NCI-H69 (cell line): ENCODE measurements at places on chromosomes 7 and 10.

- no peak for DNase-seq
Observed at GRCh38 chr7:30924624-30925023, 13.0 kb downstream of the AQP1 start.

- no peak for DNase-seq
Observed at GRCh38 chr7:133698127-133698526, 429.0 kb upstream of the LRGUK start.

GRCh38 chr7:64883113-64883905 is 19.8 kb upstream of the ZNF273 start:
- DNase-seq, result no peak

DNA sequence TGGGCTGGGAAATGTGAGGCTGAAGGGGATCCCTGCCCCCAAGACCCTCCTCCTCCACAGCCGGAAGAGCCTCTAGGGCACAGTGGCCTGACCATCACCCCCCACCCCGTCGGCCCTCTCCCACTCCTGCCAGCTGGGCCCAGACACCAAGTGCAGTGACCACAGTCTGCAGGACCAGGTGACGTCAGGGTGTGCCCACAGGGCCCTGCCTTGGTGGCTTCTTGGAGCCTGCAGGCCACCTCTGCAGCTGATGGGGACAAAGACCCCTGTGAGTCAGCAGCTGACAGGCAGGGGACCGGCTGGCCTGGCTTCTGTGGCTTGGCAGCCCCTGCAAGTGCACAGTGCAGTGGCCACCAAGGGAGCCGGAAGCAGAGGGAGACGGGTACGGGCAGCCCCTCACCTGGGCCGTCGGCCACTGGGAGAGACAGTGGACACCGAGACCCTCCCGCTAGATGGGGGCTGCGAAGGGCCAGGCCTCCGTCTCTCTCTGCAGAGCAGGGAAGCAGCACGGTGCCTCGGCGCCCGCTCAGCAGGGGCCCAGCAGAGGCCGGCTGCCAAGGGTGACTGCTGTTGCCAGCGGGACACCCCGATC is 274.6 kb downstream of the ELFN1 start:
- DNase-seq, result no peak

DNA sequence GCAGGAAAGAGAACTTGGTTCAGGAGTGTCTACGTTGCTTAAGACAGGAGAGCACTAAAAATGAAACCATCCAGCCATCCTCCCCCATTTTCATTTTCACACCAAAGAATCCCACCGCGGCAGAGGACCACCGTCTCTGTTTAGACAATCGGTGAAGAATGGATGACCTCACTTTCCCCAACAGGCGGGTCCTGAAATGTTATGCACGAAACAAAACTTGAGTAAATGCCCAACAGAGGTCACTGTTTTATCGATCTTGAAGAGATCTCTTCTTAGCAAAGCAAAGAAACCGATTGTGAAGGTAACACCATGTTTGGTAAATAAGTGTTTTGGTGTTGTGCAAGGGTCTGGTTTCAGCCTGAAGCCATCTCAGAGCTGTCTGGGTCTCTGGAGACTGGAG is 1.4 kb upstream of the IL6 start:
- DNase-seq, result peak; percentile 42

DNA sequence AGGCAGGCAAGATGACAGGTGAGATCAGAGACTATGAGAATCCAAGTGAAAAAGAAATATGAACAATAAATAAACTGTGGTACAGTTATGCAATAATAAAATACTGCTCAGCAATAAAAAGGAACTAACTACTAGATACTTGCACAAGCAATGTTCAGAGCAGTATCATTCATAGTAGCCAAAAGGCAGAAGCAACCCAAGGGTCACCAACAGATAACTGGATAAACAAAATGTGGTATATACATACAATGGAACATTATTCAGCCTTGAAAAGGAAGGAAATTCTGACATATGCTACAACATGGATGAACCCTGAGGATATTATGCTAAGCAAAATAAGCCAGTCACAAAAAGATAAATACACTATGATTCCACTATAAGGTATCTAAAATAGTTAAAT is 76.9 kb upstream of the KCNIP2 start:
- DNase-seq, result no peak

DNA sequence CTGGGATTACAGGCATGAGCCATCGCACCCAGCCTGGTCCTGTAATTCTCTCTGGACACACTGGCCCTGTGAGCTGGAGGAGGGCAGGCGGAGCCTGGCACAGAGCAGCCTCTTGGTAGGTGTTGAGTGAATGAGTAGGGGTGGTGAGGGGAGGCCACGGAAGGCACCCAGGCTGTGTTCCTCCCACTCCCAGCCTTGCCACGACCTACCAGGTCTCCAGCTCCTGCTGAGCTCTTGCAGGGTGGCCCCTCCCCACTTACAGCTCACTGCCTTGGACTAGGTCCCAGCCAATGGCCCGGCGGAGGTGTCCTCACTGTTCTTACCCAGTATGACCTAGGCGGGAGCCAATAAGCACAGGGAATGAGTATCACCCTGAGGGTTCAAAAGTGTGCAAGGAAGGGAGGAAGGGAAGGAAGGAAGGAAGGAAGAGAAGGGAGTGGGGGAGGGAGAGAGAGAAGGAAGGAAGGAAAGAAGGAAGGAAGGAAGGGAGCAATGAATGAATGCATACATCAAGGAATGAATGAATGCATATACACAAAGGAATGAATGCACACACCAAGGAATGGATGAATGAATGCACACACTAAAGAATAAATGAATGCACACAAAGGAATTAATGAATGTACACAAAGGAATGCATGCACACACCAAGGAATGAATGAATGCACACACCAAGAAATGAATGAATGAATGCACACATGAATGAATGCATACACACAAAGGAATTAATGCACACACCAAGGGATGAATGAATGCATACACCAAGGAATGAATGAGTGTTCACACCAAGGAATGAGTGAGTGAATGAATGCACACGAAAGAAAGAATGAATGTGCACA is 45.5 kb downstream of the GTF2IRD1 start:
- DNase-seq, result peak; percentile 15

DNA sequence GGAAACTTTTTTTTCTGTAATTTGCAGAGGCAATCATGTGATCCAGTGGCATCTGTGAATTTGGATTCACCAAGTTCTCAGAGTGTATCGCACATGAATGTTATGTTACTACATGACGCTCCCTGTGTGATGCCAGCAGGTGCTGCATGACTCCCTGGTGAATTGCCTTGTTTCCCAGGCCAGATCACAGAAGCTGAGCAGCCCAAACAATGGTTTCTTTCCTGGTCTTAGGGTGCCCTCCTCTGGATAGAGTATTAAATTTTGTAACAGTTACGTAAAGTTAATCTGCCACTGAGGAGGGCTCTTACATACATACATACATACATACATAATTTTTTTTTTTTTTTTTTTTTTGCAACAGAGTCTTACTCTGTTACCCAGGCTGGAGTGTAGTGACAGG is 3.6 kb downstream of the ZSCAN21 start:
- peak; percentile 85 for DNase-seq
